ENCODE measurements at places on chromosomes 2 and 18.

DNA sequence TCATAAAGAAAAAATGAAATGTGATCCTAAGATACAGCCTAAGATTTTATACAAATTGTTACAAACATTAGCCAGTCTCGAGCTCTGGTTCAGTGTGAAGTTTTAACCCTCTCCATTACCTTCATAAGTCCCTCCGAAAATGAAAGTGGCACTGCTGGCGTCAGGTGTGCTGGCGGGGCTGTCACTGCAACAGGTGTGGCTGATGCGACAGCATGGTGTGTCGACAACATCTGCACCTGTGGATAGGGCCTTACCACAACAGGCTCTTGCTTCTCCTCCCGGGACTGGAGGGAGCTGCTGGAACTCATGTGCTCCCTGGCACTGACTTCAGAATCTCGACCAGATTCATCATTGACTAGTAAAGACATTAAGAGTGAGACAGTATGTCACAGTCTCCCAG lies 10.3 kb downstream of the SAP130 start:
- no peak for DNase-seq
- H3K4me3 ChIP-seq = no peak overlapping the region
- H3K36me3 ChIP-seq = peaks cover 25% of the 10 kb centered on the region
- peaks cover 4% of the 10 kb centered on the region for H3K4me1 ChIP-seq
- no peak overlapping the region for H3K27ac ChIP-seq

DNA sequence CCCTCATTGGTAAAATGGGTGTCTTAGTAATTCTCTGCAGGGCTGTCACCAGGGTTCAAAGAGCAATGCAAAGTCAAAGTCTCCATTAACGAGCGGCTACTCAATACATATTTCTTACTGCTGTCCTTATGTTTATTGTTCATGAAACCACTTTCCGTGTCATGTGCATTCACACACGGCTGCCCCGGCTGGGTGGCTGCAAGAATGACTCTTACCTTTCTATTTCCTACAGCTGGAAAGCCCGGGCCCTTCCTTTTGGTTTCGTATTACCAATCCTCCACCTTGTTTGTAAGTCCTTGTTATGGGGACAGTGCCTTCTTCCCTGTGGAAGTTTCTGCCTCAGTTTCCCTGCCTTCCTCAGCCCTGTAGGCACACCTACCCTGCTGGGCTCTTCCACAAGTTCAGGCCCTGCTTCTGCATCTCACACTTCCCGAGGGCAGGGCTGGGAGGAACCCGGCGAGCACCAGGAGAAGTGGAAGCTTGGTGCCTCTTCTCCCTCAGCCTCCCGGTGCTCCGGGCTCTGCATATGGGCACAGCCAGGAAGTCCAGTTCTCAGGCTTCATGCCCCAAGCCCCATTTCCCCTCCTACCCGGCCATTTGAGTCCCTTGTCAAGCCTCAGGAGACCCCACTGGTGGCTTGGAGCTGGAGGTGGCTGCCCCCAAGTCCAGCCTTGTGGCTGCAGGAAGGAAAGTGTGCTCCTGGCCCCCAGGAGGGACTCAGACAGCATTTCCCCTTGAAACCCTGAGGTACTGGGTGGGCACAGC lies 18.7 kb upstream of the ACKR3 start:
- H3K27ac ChIP-seq = no peak overlapping the region
- DNase-seq = peak; percentile 53
- peaks cover 10% of the 10 kb centered on the region for H3K36me3 ChIP-seq
- H3K4me1 ChIP-seq = peaks cover 96% of the 10 kb centered on the region

DNA sequence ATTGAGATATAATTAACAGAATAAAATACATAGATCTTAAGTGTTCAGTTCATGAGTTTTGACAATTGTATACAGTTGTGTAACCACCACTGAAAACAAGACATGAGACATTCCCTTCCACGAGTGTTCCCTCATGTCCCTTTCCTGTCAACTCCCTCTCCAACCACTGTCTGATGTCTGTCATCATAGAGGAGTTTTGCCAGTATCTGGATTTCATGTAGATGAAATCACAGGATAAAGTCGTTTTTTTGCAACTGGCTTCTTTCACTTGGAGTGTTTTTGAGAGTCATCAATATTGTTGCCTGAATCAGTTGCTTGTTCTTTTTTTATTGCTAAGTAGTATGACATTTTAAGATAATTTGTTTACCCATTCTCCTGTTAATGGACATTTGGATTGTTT lies 52.7 kb downstream of the RBMS1 start:
- DNase-seq = no peak
- no peak overlapping the region for H3K27ac ChIP-seq
- H3K27me3 ChIP-seq = no peaks in the 10 kb centered on the region
- no peak overlapping the region for H3K4me3 ChIP-seq
- peaks cover 11% of the 10 kb centered on the region for H3K36me3 ChIP-seq

DNA sequence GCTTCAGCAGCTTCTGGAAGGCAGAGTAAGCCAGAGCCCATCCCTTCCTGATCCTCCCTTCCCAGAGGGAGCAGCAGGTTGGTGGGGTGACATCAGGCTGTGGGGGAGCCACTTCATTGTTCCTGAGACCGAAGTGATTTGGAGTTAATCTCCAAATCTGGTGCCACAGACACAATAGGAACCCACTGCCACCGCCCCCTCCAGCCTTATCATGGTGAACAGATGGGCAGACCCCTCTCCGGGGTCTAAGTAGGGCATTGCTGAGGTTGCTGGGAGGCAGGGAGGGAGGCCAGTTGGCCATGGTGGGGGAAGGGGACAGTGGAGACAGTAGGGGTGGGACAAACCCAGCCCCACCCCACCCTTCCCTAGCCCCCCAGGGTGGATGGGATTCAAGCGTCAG lies 25.6 kb upstream of the SLC35F6 start:
- no peak overlapping the region for H3K4me3 ChIP-seq
- no peaks in the 10 kb centered on the region for H3K36me3 ChIP-seq
- DNase-seq = no peak

GRCh38 chr2:63755965-63756364 lies 85.7 kb upstream of the UGP2 start:
- H3K36me3 ChIP-seq = no peaks in the 10 kb centered on the region
- H3K27me3 ChIP-seq = peaks cover 4% of the 10 kb centered on the region
- no peak overlapping the region for H3K4me3 ChIP-seq
- no peaks in the 10 kb centered on the region for H3K4me1 ChIP-seq

DNA sequence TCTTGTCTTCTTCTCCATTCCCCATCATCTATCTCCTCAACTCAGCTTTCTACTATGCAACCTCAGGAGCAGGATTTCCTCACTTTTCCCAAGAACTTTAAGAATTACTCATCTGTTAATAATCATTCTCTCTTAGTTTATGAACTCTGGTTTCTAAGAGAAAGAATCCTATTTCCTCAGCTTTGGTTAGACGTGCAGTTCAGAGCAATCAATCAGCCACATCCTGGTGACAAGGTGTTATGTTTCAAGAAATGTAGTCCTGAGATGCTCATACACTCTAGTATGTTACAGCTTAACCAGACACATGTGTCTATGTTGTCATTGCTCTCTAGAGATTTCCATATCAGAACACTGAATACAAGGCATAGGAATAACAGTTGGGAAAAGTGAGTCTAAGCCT lies 277.9 kb downstream of the MBD2 start:
- H3K4me1 ChIP-seq = no peaks in the 10 kb centered on the region
- H3K27ac ChIP-seq = no peak overlapping the region
- no peak overlapping the region for H3K4me3 ChIP-seq

DNA sequence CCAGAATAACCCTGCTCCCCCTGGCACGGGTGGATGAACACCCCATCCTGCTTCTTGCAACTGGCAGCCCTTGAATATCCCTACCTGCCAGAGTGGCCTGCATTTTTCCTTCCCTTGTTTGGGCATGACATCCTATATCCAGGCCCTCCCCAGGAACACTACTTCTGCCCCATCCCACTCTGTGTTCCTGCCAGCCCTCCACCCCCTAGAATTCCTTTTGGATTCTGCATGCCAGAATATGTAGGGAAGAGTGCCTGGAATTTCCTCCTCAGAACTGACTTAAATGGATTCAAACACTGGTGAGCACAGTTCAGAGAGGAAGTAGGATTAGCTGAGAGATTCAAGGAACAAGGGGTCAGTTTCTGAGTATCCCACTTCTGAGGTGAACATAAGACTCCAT lies 123.5 kb upstream of the PELI1 start:
- H3K4me3 ChIP-seq = no peak overlapping the region
- no peak overlapping the region for H3K27ac ChIP-seq
- no peak for DNase-seq
- no peaks in the 10 kb centered on the region for H3K36me3 ChIP-seq
- H3K4me1 ChIP-seq = no peaks in the 10 kb centered on the region
- no peaks in the 10 kb centered on the region for H3K27me3 ChIP-seq

- H3K36me3 ChIP-seq = no peaks in the 10 kb centered on the region
- no peak overlapping the region for H3K4me3 ChIP-seq
- no peaks in the 10 kb centered on the region for H3K4me1 ChIP-seq
- H3K27me3 ChIP-seq = peaks cover 10% of the 10 kb centered on the region
- H3K27ac ChIP-seq = no peak overlapping the region
- DNase-seq = no peak
Measured at GRCh38 chr2:222960126-222960525, 91.9 kb upstream of the KCNE4 start.

- no peak for DNase-seq
- H3K27me3 ChIP-seq = peaks cover 19% of the 10 kb centered on the region
- H3K27ac ChIP-seq = no peak overlapping the region
Measured at GRCh38 chr2:17818235-17818815, 2.1 kb downstream of the MSGN1 start.

DNA sequence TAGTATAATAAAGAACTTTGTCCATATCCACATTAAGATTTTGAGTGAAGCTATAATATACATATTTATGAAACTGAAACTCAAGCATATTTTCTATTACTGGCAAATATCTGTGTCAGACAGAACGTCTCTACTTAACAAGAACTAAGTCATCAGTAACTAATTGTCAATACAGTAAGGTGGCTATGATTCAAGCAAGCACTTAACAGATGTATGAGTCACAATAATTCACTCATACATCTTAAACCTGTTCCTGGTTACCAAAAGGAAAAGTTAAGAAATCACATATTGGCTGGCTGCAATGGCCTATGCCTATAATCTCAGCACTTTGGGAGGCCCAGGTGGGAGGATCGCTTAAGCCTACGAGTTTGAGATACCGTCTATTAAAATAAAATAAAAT lies 96.0 kb downstream of the SOS1 start:
- no peak overlapping the region for H3K4me3 ChIP-seq
- peak; percentile 10 for DNase-seq
- H3K4me1 ChIP-seq = peaks cover 4% of the 10 kb centered on the region
- peaks cover 1% of the 10 kb centered on the region for H3K36me3 ChIP-seq

DNA sequence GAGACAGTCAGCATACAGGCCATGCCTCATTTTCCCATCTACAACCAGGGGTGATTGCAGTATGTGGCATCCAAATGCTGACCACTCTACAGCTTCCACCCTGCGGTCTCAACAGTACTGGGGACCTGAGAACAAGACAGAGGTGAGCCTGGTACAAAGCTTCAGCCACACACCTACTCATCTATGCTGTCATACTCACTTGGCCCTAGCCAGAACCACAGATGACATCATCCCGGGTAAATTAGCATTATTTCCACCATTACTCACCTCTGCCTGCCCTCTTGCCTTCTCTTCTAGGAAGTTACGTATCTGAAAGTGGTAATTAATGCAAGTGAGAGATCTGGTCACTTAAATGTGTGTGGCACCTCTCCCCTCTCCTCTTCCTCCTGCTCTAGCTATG lies 208.2 kb upstream of the ARL4C start:
- peaks cover 2% of the 10 kb centered on the region for H3K27me3 ChIP-seq
- H3K4me1 ChIP-seq = no peaks in the 10 kb centered on the region
- H3K4me3 ChIP-seq = no peak overlapping the region
- DNase-seq = no peak

- H3K4me3 ChIP-seq = no peak overlapping the region
- H3K27me3 ChIP-seq = no peaks in the 10 kb centered on the region
- H3K36me3 ChIP-seq = no peaks in the 10 kb centered on the region
- H3K27ac ChIP-seq = no peak overlapping the region
Measured at GRCh38 chr18:52152036-52152435, 188.0 kb upstream of the DCC start.

GRCh38 chr2:147365622-147366021 lies 479.2 kb upstream of the ACVR2A start:
- DNase-seq = no peak
- H3K27me3 ChIP-seq = no peaks in the 10 kb centered on the region
- H3K27ac ChIP-seq = no peak overlapping the region
- no peaks in the 10 kb centered on the region for H3K36me3 ChIP-seq

DNA sequence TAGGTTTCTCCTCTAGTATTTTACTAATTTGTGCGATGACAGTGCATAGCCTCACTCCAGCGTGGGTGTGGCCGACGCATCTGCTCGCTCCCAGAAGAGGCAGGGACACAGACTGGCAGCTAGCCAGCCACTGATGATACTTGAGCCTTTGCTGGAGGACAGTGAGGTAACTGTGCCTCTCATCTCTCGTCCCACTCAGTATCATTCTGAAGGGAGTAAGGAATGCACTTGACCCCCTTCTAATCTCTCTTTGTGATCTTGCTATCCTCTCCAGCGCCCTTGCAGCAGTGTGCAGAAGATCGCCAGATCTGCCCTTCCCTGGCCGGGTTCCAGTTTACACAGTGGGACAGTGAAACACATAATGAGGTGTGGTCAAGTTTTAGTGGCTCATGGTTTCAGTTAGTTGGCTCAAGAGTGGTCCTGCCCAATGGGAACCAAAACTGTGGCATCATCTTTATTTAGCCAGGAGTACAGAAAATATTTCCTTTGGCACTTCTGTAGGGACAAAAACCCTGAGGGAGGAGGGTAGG lies 17.5 kb downstream of the NCAPH start:
- no peaks in the 10 kb centered on the region for H3K4me1 ChIP-seq
- no peaks in the 10 kb centered on the region for H3K27me3 ChIP-seq
- H3K27ac ChIP-seq = no peak overlapping the region

DNA sequence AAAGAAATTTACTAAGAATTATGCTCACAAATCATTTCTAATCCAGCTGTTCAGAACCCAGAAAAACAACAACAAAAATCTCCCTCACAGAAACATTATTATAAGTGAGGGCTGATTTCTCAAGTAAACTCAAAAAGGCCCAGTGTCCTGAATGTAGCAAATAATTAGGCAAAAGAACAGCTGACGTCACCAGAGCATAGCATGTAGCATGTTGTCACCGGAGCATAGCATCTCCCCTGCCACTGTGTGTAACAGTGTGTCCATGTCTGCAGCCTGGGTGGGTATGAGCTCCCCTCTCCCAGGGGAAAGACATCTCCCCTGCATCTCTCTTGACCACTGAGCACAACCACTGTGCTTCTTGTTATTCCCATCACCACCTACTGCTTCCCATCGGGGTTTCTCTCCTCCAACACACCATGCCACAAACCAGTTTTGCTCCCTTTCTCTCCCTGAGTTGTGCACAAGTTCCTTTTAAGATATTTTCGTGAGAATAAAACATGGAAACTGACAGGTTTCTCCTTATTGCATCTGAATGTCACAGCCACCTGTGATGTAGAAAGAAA lies 126.7 kb downstream of the CABYR start:
- no peak for DNase-seq
- no peaks in the 10 kb centered on the region for H3K36me3 ChIP-seq
- peaks cover 3% of the 10 kb centered on the region for H3K27me3 ChIP-seq
- no peaks in the 10 kb centered on the region for H3K4me1 ChIP-seq
